ENCODE measurements at places on chromosomes 5 and 9.

- no peak for DNase-seq
Observed at GRCh38 chr9:137065336-137065967, 4.9 kb downstream of the SAPCD2 start.

DNA sequence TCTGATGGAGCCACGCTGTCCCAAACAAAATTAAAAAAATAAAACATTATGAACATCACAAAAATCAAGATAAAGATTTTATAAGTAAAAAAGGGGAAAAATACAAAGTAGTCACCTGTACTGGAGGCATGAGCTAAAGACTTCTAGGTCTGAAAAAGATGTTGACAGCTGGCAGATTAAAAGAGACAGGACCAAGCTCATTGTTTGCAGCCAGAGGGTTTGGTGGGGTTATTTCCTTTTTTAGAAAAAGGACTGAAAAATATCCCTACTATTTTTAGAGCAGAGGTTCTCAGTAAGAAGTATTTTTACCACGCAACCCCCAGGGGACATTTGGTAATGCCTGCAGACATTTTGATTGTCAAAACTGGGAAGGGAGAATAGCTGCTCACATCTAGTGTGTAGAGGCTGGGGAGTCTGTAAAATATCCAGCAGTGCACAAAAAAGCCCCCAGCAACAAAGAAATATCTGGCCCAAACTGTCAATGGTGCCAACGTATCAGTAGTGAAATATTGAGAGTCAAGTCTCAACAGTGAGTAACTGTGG, 353.4 kb downstream of the TLE1 start:
- no peak for DNase-seq

- no peak for DNase-seq
Observed at GRCh38 chr9:70988551-70988950, 132.9 kb downstream of the TRPM3 start.

- no peak for DNase-seq
Observed at GRCh38 chr5:83672646-83673045, 48.0 kb downstream of the HAPLN1 start.

DNA sequence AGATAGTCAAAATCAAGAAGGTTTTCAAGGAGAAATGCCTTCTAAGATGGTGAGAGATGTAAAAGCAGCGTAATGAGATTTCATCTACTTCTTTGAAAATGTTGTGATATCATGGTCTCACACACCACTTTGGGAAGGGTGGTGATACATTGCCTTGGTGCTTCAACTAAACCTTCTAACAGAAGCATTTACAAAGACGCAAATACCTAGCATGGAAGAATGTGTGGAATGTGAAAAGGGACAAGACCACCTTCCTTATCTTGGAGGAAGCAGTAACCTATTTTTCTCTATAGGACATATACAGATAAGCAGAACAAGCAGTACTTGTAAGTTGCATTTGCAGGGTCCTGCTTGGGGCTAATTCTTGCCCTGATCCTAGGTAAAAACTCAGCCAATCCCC, 38.8 kb downstream of the PCA3 start:
- DNase-seq = no peak

GRCh38 chr5:66958201-66958979, 238.2 kb downstream of the CD180 start:
- DNase-seq = peak; percentile 79

- no peak for DNase-seq
Observed at GRCh38 chr9:80881940-80882339, 807.4 kb downstream of the TLE1 start.

GRCh38 chr9:134551644-134552348, 89.8 kb upstream of the COL5A1 start:
- peak; percentile 98 for DNase-seq

DNA sequence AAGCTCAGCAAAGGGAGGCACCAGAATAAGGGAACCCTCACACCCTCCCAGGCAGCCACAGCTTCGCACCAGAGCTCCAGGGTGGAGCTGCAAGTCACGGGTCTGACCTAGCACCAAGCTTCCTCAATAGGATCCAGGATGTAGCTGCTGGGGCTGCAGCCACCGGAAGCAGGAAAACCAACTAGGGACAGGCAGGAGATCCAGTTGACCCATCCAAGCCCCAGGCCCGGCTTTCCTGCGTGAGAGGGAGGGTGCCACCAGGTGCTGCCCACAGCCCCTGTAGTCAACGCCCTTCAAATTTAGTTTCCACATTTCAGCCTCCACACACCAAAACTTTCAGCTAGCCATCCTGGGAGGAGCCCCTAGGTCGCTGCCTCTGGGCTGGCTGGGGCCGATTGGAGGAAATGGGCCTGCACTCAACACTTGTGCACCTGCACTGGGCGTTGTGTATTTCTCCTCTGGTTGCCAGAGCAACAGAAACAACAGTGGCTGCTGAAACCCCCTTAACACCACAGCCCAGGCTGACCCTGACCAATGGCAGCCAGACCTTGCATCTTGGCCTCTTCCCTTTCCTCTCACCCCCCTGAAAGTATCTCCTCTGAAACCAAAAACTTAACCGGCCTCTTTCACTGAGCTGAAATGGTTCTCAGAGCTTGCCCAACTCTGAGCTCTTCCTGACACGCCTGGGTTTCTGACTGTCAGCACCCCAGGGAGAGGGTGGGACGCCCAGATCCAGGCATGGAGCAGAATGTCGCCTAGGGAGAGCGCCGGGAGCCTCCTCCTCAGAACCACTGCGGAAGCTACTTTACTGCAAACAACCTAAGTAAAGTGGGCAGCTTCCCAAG, 226.5 kb upstream of the MAP3K1 start:
- DNase-seq = no peak

GRCh38 chr9:111840442-111840841, 45.7 kb upstream of the SHOC1 start:
- DNase-seq = no peak

DNA sequence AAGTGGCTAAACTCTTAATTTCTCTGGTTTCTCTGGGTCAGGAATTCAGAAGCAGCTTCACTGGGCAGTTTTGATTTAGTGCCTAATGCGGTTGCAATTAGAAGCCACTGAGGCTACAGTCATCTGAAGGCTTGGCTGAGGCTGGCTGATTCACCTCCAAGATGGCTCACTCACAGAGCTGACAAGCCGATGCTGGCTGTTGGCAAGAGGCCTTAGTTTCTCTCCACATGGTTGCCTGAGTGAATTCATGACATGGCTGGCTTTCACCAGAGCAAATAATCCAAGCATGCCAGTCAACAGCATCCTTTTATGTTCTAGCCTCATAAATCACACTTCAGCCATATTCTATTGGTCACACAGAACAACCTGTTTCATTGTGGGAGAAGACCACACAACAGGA, 2.8 kb upstream of the CDK7 start:
- peak; percentile 26 for DNase-seq

DNA sequence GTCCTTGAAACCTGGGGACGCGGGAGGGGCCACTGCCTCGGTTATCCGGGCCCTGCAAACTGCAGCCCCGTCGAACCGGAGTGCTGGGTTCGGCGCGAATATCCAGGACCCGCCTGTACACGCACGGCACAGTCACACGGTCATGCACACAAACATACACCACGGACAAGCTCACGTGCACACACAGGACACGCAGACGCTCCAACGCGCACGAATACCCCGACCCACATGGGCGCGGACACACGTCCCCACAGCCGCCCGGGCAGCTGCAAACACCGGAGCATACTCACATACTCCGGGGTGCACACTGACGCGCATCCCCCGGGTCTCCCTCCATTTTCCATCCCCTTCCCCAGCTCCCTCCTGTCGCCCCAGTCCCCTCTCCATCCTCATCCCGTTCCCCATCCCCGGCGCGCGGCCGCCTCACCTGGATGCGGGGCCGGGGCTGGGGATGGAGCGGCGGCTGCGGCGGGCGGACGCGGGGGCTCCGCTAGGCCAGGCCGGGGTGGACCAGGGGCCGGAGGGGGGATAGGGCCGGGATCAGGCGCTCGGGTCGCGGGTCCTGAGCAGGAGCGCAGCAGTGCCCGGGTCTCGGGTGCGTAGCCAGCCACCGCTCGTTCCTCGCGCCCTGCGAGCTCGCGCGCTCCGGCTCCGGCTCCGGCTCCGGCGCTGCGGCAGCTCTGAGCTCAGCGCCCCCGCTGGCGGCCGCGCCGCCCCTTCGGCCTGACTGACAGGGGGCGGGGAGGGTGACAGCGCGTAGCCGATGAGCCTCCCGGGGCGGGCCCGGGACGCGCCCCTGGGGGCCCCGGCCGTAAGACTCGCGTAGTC, at the start of the genes EIF4E1B and SNCB:
Gene EIF4E1B, plus strand, starts transcription at position 823 of the 828 bp plus-strand sequence. CDS start 12,113 bp downstream, outside the sequence.
Gene SNCB, minus strand, starts transcription at position 682 of the 828 bp plus-strand sequence. CDS start 880 bp downstream, outside the sequence.
- peak; percentile 24 for DNase-seq

DNA sequence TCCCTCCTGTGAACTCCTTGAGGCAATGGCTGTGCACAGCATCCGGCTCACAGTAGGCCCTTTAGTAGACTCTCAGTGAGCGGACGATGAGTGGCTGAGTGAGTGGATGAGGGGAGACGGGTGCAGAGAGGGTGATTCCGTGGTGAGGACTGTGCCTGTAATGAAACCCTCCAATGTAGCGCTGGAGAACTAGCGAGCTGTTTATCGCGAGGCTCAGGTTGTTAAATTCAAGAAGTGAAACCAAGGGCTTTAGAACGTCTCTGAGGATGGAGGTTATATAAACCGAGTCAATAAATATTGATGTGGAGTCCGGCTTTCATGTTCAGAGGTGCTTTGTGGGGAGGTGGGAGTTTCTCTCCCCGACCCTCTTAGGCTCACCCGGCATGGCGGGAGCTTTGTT, 53.2 kb downstream of the NSG2 start:
- no peak for DNase-seq

DNA sequence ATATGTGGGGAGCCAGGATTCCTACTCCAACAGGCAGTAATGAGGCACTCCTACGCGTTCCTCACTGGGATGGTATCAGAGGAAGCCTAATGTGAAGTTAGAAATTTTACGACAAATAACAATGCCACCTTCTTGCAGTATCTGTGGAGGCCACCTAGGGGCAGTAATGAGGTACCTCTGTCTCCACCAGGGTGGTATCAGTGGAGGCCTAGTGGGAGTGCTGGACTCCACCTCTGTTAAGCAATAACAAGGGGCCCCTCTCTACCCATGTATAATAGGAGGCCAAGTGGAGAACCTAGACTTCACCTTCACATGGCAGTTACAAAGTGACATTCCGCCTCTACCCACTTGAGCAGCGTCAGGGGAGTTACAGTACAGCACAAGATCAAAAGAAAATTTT, 147.9 kb downstream of the PLPPR1 start:
- DNase-seq = no peak

- no peak for DNase-seq
Observed at GRCh38 chr9:83557317-83557716, 19.1 kb upstream of the FRMD3 start.

GRCh38 chr5:149268928-149269557, 2.6 kb upstream of the AFAP1L1 start:
- DNase-seq = peak; percentile 61

GRCh38 chr5:167294882-167295680, 996.4 kb upstream of the WWC1 start:
- DNase-seq = peak; percentile 93

- DNase-seq = peak; percentile 53
Observed at GRCh38 chr5:115267617-115268016, 4.9 kb upstream of the PGGT1B start.

- peak; percentile 51 for DNase-seq
Observed at GRCh38 chr5:118919016-118919415, 69.3 kb downstream of the DTWD2 start.

DNA sequence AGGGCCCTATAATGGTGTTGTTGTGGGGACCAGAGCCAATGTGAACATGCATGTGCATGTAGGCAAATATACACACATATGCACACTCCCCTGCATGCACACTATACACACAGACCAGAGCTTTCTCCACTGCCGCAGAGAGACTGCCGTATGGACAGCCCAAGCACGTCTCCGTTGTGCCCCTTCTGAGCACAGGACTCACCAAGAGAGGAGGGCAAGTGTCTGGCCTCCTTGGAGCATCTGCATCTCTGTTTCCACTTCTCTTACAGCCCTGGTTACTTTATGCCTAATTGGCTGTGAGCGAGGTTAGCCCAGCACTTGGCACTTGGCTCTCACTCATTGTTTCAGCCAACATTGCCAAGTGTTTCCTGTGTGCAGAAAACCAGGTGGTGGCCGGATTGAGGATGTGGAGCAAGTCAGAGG, 30.4 kb downstream of the CSF2 start:
- no peak for DNase-seq

- no peak for DNase-seq
Observed at GRCh38 chr5:76264681-76265080, 138.4 kb upstream of the IQGAP2 start.

DNA sequence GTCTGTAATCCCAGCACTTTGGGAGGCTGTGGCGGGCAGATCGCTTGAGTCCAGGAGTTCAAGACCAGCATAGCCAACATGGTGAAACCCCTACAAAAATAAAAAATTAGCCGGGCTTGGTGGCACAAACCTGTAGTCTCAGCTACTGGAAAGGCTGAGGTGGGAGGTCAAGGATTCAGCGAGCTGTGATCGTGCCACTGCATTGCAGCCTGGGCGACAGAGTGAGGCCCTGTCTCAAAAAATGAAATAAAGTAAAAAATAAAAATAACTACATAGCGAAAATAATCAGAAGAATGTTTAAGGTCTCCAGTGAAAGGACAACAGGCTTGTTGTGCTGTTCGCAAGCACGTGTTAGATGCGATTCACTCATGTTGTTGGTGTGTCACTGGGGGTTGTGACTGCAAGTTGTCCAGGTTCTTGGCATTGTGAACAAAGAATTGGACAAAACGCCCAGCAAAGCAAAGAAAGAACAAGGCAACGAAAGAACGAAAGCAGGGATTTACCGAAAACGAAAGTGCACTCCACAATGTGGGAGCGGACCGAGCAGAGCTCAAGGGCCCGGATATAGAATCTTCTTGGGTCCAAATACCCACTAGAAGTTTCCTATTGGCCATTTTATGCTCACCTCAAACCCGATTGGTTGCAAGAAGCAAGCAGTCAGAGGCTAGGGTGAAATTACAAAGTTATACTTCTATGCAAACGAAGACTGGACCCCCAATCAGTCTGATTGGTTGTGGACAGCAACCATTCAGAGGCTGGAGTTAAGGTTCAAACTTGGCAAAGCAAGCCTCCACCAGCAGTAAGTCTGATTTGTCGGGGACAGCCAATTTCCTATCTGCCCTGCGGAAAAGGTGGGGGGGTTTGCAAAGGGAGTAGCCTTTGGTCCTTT, 844 bp upstream of the MCCC2 start:
- DNase-seq = peak; percentile 32

- no peak for DNase-seq
Observed at GRCh38 chr5:88819301-88819999, 63.5 kb downstream of the MEF2C start.

GRCh38 chr5:103435136-103435889, 127.3 kb downstream of the NUDT12 start:
- DNase-seq = no peak

- DNase-seq = peak; percentile 52
Observed at GRCh38 chr9:72315510-72316311, 49.3 kb downstream of the ZFAND5 start.

DNA sequence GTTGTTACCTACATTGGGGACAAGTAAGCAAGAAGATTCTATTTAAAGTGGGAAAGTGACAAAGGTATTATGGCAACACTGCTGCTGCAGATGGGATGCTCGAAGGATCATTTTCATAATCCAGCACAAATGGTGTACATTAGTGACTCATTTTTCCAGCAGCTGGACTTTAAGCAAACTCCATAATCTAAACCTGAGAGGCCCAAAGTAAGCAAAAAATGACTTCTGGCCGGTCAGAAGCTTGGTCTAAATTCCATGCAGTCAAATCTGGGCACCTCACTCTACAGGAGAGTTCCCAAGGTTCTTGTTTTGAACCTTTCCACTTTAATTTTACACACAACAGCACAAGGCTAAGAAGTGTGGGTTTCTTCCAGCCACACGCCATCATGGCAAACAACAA, 43.6 kb upstream of the TRAF1 start:
- DNase-seq = peak; percentile 11

- DNase-seq = no peak
Observed at GRCh38 chr9:974996-975739, 1.3 kb upstream of the DMRT3 start.

GRCh38 chr5:54462281-54462680, 6.8 kb downstream of the HSPB3 start:
- no peak for DNase-seq

Measured in fibroblast of skin of right quadriceps (primary cell).